ENCODE measurements at places on chromosomes 6 and 20. TPM values are rescaled to one million over a fixed set of nuclear protein-coding genes. Genes with fewer than 3 reads are reported as not detected.

- no peaks in the 10 kb centered on the region for H3K27me3 ChIP-seq
- peaks cover 32% of the 10 kb centered on the region for H3K36me3 ChIP-seq
- DNase-seq = no peak
- H3K4me1 ChIP-seq = peaks cover 25% of the 10 kb centered on the region
Measured at GRCh38 chr6:158040804-158041347, 59.2 kb downstream of the SYNJ2 start.

GRCh38 chr20:59378396-59378795, 78.0 kb downstream of the EDN3 start:
- no peak overlapping the region for H3K4me3 ChIP-seq
- peaks cover 3% of the 10 kb centered on the region for H3K27me3 ChIP-seq
- no peaks in the 10 kb centered on the region for H3K4me1 ChIP-seq
- H3K36me3 ChIP-seq = no peaks in the 10 kb centered on the region

- no peak overlapping the region for H3K4me3 ChIP-seq
- DNase-seq = no peak
- H3K4me1 ChIP-seq = peaks cover 14% of the 10 kb centered on the region
Measured at GRCh38 chr6:6712449-6713403, 124.2 kb downstream of the LY86 start.

- no peaks in the 10 kb centered on the region for H3K36me3 ChIP-seq
- no peaks in the 10 kb centered on the region for H3K27me3 ChIP-seq
- H3K27ac ChIP-seq = no peak overlapping the region
Measured at GRCh38 chr6:92495242-92495641, 924.1 kb downstream of the EPHA7 start.

The OR2H1 gene
- not detected for total RNA-seq

The CDSN gene
- not detected for total RNA-seq

All from activated CD4-positive, alpha-beta memory T cell treated with anti-CD3 and anti-CD28 coated beads for 36 hours (primary cell).